ENCODE measurements at places on chromosomes 1 and 21.

DNA sequence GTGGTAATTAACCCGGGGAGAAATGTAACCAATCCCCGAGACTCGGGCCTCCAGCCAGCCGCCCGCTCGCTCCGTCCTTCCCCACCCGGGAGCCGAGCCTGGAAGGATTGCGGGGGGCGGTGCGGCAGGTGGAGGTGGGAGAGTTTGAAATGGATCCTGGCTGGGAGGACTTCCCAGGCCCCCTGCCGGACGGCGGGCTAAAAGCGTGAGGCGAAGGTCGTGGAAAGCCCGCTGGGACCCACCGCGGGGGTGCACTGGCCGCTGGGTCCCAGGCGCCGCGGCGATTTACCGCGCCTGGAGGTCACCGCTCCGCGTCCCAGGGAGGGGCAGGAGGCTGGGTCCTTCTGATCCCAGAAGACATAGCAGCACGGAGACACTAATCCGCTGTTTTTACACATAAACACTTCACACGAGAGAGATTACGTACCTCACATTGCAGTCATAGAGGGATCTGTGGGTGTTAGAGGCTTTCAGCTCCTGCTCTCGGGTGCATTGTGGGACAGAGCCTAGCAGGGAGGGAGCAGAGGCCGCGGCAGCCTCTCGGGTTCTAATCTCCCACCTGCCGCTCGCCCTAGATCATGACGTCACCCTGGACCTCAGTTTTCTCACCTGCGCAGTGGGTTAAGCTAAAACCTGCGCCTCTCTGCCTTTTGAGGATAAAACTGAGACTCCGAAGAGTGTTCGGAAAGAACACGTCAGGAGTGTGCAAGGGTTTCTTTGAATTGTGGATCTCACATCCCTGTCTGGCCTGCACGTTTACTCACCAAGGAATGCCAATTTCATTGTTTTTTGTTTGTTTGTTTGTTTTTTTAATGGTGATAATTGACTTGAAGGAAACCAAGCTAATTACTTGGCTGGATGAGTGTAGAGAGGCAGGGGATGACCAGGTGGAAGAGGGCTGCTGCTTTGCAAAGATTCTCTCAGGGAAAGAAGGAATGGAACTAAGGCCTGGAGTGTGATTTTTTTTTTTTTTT, 17.1 kb upstream of the TMEM9 start:
- DNase-seq: no peak

DNA sequence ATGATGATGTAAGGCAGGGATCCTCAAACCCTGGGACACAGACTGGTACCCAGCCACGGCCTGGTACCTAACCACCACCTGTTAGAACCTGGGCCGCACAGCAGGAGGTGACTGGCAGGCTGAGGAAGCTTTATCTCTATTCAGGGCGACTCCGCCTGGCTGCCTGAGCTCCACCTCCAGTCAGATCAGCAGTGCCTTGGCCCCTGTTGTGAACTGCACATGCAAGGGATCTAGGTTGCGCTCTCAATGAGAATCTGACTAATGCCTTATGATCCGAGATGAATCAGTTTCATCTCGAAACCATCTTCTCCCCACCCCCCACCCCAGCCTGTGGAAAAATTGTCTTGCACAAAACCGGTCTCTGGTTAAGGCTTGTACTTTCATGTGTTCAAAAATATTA, 4.2 kb downstream of the RNPC3 start:
- no peak for DNase-seq

DNA sequence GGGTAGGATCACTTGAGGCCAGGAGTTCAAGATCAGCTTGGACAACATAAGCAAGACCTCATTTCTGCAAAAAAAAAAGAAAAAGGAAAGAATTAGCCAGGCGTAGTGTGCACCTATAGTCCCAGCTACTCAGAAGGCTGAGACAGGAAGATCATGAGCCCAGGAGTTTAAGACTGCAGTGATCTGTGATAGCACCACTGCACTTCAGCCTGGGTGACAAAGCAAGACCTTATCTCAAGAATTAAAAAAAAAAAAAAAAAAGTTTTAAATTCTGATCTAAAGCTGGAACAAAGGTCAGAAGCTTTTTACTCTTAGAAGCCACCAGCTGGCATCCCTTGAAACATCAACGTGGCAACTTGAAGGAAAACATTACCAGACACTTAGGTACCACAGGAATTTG, 45.3 kb downstream of the HENMT1 start:
- no peak for DNase-seq

DNA sequence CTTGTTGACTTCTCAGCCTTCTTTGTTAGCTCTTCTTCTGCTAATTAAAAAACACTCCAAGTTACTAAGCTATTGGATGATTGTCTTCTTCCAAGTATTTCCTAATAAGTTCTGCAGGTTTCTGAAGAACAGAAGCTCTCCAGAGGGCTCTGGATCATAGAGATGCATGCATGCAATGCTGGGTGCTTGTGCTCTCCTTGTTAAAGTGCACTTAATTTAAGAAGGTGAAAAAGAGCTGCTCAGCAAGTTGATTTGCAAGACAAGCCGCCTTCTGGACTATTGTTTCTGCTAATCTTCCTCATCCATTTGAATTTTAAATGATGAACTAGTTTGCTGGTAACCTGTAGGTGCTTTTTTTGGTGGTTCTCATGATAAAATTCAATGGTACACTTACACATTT, 16.1 kb downstream of the RRP15 start:
- no peak for DNase-seq

DNA sequence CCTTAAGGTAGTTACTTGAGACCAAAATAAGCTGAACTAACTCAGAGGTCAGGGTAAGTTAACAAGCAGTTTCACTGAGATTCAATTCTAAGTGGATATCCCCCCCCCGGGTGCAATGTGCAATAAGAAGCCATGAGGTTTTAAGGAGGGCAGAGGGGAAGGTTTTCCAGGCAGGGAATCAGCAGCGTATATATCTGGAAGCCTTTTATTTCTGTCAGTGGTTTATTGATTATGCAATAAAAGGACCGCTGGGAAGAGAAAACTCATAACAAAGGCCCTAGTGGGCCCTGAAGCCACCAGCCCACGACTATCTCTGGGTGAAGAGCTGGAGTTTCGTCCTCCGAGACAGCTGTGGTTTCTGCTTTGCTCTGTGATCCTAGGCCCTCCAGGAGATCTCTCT, 53.1 kb upstream of the CTPS1 start:
- no peak for DNase-seq

GRCh38 chr1:98865796-98866195, 138.9 kb downstream of the PLPPR5 start:
- no peak for DNase-seq

DNA sequence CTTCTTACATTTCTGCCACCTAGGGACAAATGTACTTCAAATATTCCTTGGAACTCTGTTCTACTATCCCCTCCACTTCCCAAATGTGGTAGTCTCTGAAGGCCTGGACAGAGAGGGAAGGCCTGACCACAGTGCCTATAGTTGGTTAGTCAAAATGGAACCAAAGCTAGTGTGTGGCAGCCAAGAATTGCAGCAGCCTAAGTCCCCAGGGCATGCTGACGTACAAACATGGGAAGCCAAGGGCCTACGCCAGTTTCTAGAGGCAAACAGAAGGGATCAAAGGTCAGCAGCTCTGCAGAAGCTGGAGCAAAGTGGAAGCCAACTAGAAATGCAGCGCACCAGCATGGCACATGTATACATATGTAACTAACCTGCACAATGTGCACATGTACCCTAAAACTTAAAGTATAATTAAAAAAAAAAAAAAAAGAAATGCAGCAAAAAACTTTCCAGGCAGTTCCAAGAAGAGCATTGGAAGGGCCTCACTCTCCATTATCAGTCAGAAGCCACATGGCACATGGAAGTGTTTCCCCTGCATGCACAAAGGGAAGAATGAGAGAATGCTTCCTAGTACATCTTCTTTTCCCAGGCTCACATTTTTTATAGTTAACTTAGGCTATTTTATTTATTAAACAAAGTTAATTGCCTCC, 39.4 kb upstream of the GADD45A start:
- peak; percentile 77 for DNase-seq

DNA sequence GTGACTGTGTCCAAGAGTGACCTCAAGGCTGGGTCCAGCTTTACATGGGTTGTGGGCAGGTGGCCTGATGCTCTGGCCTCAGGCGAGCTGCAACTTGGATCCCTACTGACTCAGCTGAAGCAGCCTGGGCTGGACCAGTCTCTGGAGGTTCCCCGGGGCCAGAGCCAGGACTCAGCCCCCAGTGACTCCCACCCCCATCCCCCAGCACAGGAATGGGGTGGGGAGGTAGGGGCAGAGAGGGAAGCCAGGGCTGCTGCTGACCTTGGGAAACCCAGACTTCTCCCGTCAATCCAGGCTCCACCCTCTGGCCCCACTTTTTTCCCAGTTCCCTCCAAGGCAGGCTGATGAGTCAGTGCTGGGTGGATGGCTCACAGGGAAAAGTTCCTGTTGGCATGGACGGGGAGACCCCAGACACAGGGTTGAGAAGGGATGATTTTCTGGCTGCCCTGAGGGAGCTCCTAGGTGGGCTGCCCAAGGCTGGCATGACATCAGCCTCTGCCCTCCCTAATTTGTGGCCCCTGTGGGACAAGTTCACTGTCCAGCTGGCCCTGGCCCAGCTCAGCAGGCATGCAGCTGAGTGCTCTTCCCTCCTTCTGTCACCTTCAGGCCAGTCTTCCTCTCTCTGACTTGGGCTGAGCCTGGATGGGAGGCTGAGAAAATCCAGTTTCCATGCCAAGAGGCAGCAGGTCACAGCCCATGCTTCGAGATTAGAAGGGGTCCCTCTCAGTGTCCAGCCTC, 2.2 kb downstream of the ZC3H12A start:
- DNase-seq: peak; percentile 79

DNA sequence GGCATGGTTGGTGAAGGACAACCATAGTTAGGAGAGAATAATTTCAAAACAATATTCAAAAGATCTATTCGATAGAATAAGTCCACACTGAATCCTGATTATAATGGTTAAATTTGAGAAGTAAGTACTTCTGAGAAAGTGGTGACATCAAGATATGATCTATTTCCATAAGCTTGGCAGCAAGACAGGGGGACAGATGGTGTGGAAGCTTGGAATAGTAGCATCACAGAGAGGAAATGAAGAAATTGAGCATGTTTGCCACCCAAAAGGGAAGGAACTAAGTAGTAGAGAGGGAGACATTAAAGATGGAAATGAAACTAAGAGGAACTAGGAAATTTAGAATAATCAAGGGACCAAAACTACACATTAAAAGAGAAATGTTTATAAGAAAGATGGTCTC, 94.5 kb downstream of the OLFM3 start:
- peak; percentile 97 for DNase-seq

DNA sequence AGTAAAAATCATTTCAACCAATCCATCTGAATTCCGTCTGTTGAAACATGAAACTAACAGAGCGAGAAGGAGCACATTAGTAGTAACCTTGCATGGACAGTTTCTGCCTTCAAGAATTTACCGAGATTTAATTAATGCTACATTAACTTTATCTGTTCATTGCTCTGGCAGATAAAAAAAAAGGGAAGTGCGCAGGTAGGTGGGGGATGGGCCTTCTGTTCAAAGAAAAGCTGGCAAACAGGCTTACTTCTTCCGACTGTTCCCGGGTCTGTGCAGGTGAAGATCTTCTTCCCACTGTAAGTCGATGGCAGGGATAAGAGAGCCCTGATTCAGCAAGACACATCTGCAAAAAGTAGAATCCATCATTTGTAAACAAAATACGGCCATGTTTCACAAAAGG, 172.6 kb upstream of the DMRTA2 start:
- no peak for DNase-seq

GRCh38 chr1:180462102-180462501, 40.3 kb downstream of the ACBD6 start:
- DNase-seq: no peak

DNA sequence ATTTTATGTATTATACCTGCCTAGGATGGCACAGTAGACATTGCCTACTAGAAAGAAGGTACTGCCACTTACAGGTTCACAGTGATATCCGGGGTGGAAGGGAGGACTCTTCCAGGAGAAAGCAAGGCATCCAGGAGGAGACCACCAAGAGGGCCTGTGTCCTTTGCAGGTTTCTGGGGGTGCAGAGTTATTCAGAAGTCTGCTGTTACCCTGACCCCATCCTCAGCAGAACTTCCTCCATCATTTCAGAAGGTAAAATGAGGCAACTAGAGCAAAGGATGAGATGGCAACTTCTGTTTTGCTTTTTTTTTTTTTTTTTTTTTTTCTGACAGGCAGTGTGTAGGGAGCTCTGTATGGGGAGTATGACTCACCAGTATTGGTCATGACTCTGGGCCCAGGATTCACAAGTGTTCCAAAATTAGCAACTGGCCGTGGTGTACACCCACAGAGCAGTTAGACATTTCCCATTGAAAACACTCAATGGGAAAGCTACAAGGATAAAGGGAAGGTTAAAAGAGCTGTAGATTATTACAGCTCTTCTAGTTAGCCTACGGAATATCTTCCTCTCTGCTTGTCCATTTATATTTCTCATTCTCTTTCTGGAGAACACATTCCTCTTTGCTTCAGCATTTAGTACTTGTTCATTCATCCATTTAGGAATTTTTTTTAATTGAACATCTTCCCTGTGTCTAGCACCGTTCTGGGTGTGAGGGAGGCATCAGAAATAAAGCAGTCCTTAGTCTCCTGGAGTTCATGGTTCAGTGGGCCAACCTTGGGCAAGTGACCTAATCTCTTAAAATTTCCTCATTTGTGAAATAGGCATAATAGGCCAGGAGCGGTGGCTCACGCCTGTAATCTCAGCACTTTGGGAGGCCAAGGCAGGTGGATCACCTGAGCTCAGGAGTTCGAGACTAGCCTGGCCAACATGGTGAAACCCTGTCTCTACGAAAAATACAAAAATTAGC, 50.5 kb upstream of the PPP2R5A start:
- DNase-seq: peak; percentile 82

DNA sequence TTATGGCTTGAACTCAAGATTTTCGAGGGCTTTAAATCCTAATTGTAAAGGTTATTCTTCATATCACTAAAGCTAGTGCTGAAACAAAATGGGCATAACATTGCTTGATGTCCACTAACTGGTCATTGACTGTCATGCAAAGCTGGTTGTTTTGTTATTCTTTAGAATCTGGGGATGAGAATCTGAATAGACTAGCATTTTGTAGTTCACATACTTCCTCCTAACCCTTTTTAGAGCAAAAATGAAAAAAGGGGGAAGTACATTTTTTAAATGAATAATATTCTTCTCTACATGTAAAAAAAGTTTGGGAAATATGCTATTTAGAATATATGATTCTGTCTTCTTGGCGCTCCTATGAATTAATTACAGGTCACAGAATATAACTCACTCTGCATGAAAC, 72.2 kb upstream of the HMCN1 start:
- DNase-seq: no peak

GRCh38 chr1:218643926-218644325, 298.8 kb downstream of the TGFB2 start:
- no peak for DNase-seq

DNA sequence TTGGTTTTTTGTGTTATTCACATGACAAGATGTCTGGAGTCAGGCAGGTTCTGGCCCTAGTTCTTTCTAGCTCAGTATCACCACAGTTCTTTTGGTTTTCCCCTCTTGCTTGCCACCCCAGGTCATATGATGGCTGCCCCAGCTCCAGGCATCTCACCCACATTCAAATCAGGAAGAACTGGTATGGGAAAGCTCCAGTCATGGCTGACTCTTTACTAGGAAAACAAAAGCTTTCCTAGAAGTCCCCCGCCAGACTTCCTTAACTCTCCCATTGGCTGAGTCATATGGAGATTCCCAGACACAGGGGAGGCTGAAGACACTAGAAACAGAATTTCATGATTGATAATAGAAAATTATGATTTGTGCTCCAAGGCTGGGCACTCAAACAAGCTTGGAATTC, 22.1 kb upstream of the EYA3 start:
- no peak for DNase-seq

- DNase-seq: no peak
Observed at GRCh38 chr1:10074059-10074851, 41.5 kb downstream of the UBE4B start.

All from NCI-H446 treated with DMSO at 0.1 percent for 48 hours (cell line).